ENCODE measurements at places on chromosomes 11 and 22.
A peak's percentile ranks its signal among the peaks of the same experiment; 100 is the strongest.

DNA sequence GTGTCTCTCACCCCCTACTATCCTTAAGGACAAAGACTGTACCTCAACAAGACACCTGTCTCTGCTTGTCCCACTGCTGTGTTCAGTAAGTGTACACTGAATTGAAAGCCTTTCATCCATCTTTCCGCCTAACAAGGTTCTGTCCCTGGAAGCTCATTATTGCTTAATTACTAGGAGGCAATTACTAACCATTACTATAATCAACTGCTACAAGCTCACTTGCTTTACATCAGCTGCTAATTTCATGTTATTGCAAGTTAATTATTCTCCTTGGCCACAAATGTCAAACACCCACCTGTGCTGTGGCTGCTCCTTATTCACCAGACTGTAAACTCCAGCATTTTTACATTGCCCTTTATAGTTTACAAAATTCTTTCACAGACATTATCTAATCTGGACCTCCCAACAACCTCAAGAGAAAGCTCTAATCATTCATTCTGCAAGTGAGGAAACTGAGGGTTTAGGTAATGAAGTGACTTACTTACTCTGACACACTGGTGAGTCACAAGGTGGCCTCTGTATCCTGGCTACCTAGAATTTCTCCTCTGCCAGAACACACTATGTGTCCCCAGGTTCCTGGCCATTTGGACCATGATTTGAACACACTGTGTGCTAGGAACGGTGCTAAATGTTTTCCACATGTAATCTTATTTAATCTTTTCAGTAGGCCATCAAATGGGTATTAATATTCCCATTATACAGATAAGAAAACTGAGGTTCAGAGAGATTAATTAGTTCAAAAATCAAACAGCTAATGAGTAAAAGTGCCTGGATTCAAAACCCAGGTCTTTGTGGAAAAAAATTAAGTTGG lies 66.7 kb downstream of the RAB30 start:
- no peak for DNase-seq

GRCh38 chr22:36405671-36406538 lies 18.1 kb upstream of the MYH9 start:
- DNase-seq: peak; percentile 70

- DNase-seq: no peak
Observed at GRCh38 chr22:43344520-43344787, 1.3 kb upstream of the SCUBE1 start.

GRCh38 chr11:128890543-128891368 lies at the start of gene KCNJ5:
Gene KCNJ5 (plus strand): TSS chr11:128891356. CDS start chr11:128911274, 19,918 bp downstream.
- no peak for DNase-seq

DNA sequence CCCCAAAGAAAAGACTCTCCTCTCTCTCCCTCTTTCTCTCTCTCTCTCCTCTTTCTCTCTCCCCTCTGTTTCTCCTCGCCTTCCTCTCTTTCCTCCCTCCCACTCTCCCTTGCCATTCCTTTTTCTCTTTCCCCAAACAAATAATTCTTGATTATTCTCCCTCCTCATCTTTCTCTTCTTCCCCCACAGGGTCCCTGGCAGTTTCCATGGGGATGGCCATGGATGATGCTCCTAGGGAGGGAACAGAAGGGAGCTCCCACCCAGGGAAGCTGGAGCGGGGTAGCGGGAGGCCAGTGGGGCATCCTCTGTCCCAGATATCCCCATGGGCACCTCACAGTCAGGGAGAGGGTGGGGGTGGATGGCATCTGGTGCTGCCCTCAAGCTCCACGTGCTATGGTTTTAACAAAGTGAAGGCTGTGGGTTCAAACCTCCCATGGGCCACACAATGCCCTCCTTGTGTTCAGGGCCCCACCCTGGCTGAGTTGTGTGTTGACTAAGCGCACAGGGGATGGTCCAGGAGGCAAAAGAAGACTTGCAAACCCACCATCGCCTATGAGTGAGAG lies 266.4 kb downstream of the BUD13 start:
- DNase-seq: no peak

DNA sequence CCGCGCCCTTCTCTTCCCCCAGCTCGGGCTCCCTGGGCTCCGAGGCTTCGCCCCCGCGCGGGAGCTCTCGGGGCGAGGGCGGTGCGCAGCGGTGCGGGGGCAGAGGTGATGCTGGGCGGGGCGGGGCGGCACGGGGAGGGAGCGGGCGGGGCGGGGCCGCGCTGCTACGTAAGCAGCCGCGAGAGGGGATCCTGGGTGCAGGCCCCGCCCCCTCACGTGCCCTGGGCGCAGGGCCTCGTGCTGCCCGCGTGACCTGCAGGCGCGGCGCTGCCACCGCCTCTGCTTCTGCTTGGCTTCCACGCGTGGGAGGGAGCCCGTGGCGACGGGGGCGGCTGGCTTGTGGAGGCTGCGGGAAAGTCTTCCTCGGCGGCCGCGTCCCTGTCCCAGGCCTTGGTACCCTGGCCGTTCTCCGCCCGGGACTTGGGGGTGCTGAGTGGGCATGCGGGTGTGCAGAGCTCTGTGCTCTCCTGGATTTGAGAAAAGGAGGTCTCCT lies 132.6 kb upstream of the HSD17B12 start:
- no peak for DNase-seq

DNA sequence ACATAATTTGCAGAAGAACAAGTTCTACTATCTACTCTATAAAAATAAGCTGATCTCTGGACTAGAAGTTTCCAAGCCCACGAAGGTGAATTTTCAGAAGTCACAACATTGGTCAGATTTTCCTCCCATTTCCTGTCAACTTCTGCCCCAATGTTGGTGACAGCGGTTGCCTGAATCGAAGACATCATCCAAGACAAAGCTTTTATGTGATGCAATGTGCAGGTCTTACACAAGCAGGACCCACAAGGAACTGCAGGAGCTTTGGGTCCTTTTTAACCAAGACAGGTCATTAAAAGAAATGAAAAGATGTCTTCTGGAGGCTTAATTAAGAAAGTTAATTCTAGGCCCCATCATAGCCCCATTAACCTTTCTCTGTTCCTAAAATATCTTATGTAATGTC lies 125.6 kb upstream of the BLID start:
- DNase-seq: no peak

- DNase-seq: no peak
Observed at GRCh38 chr11:109526931-109527330, 104.9 kb downstream of the C11orf87 start.

GRCh38 chr22:45731041-45731797 lies 59.6 kb downstream of the ATXN10 start:
- no peak for DNase-seq

DNA sequence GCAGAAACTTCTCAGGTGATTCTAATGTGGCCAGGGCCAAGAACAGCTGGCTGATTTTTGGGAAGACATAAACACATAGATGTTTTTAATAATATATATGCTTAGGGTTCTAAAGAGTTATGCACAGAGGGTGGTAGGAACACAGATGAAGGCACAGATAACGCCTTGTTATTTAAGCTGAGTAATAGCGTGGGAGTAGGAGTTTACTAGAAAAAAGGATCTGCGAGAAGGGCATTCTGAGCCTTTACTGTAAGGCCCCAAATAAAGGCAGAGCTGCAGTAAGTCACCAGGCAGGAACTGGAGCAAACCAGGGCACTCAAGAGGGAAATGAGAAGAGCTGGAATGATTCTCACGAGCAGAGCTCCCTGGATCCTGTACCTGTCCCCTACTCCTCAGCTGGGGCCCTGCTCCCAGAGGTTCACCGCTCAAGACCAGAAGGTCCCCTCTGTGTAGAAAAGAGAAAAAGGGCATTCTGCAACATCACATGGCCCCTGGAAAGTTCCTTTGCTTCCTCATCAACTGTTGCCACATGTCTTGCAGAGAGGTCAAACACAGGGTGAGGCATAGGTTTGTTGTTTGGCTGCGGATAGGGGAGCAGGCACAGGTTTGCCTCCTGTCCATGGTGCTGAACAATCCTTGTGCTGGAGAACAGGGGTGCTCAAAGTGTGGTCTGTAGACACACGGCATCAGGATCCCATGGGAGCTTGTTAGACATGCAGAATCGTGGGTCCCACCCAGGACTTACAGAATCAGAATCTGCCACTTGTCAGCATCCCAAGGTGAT lies 125.7 kb downstream of the TENM4 start:
- DNase-seq: no peak

DNA sequence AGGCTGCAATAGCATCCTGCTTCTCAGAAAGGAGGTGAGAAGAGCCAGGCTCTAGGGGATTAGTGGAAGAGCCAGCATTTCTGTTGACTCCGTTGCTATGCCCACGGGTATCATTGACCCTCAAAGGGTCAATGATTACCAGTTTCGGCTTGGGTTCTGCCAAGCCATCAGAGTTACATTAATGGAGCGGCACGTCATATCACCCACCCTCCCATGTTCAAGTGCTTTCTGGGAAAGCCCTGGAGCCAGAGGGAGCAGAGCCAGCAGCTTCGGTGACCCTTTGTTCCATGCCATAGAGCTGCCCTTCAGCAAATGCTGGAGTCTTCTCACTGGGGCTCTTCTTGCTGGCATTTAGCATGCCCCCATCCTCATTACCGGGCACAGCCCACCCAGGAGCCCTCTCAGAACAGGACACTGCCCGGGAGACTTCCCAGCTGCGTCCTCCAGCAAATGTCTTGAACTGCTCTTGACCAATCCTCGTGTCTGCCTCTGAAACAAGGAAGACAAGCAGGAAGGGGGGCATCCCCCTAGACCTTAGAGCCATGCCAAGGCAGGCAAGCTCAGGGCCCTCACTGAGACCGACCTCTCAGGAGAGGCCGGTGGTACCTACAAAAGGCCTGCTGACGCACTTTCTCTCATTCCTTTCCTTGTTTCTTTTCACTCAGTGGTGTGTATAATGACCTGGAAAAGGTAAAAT lies 14.6 kb downstream of the KCNJ1 start:
- no peak for DNase-seq

- no peak for DNase-seq
Observed at GRCh38 chr11:72642043-72642883, 32.0 kb downstream of the PDE2A start.

- DNase-seq: no peak
Observed at GRCh38 chr11:29093416-29094120, 923.3 kb downstream of the KCNA4 start.

- DNase-seq: peak; percentile 76
Observed at GRCh38 chr11:18720808-18721560, 5.0 kb downstream of the IGSF22 start.

GRCh38 chr11:10255388-10256125 lies 38.5 kb downstream of the SBF2 start:
- no peak for DNase-seq

- DNase-seq: no peak
Observed at GRCh38 chr11:42169191-42169590, 709.7 kb upstream of the LRRC4C start.

DNA sequence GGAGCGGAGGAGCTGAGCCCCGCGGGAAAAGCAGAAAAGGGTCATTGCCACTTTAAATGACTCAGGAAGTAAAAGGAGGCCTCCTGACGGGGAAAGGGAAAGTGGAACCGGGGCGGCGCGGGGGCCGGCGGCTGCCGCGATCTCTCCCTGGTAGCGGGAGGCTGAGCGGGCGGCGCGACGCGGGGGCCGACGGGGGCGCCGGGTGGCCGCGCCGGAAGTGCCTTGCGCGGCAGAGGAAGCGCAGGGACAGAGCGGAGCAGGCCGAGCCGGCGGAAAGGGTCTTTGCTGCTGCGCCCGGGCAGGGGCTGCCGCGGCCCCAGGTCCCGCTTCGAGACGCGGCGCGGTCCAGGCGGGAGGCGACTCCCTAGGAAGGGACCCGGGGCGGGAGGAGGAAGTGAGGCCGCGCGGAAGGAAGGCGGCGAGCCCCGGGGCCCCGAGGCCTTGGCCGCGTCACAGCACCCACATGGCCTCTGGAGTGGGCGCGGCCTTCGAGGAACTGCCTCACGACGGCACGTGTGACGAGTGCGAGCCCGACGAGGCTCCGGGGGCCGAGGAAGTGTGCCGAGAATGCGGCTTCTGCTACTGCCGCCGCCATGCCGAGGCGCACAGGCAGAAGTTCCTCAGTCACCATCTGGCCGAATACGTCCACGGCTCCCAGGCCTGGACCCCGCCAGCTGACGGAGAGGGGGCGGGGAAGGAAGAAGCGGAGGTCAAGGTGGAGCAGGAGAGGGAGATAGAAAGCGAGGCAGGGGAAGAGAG lies at the start of gene TRIM44:
Gene TRIM44, plus strand, starts transcription at position 127 of the 759 bp plus-strand sequence. Its CDS starts 337 bp downstream, at position 464.
- DNase-seq: peak; percentile 80

DNA sequence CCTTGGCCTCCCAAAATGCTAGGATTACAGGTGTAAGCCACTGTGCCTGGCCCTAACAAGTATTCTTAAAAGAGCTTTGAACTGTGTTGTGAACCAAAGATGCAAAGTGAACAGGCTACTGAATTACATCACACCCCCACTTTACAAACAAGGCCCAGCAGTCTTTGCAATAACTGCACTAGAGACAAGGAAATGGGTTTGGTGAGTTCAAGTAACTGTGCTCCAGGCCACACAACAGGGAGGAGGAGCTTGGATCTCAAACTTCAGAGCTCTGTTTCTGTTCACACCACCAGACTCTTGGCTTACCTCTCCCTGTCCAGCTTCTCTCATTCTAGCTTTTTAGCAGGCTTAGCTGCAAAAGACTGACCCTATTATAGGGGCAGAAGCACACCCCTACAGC lies 30.4 kb upstream of the RASL10A start:
- DNase-seq: no peak

GRCh38 chr11:117613521-117613920 lies 183.5 kb downstream of the DSCAML1 start:
- DNase-seq: no peak

DNA sequence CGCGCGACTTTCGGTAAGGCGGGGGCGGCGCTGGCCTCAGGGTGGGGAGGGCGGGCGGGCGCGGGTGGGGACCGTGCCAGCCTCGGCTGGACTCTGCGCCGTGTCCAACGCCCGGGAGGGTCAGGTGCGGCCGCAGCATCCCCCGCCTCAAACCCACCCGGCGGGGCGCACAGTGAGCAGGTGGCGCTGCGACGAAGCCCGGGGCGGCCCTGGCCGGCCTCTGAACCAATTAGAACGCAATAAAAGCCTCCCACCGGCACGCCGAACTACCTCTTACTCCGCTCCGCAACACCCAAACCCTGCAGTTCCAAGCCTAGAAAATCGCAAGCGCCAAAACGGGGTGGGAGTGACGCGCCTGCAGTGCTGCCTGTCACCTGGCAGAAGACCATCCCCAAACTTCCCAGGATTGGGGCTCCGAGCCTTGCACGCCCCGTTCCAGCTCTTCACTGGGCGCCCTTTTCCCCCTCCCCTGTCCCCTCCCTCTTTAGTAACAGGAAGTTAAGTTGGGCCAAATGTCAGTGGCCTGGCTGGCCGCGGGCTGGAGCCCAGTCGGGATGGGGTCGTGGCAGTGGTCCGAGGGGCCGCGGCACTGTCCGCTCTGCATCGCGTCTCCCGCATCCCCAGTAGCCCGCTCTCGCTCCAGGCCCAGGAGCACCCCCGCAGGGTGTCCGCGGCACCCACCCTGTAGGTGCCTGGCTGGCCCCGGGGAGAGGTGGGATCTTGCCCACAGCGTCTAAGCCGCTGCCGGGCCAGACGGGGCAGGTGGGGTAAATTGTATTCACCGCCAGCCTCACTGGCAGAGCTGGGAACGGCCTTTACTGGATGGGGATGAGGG lies 541 bp downstream of the MICAL2 start:
- peak; percentile 11 for DNase-seq

DNA sequence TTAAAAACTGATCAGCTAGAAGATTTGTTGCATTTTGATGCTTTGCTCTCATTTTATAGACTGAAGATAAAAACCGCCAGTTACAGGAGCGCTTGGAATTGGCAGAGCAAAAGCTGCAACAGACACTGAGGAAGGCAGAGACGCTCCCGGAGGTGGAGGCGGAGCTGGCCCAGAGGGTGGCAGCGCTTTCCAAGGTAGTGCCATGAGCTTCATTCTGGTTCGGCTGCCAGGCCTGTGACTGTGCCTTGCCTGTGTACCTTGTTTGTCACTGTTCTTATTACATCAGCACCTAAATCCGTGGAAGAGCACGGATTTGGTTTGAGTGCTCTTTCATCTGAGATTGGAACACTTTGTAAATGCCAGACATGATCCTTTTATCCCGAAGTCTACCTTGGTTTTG lies 61.4 kb downstream of the PPFIA1 start:
- no peak for DNase-seq
